Activated CD4-positive, alpha-beta memory T cell treated with anti-CD3 and anti-CD28 coated beads for 36 hours (primary cell): ENCODE measurements at places on chromosomes 1 and 21. TPM values are rescaled to one million over a fixed set of nuclear protein-coding genes. Genes with fewer than 3 reads are reported as not detected.

GRCh38 chr1:223180731-223181321, 37.8 kb upstream of the TLR5 start:
- no peak for DNase-seq
- peaks cover 4% of the 10 kb centered on the region for H3K27me3 ChIP-seq
- H3K4me3 ChIP-seq = no peak overlapping the region
- no peak overlapping the region for H3K27ac ChIP-seq

DNA sequence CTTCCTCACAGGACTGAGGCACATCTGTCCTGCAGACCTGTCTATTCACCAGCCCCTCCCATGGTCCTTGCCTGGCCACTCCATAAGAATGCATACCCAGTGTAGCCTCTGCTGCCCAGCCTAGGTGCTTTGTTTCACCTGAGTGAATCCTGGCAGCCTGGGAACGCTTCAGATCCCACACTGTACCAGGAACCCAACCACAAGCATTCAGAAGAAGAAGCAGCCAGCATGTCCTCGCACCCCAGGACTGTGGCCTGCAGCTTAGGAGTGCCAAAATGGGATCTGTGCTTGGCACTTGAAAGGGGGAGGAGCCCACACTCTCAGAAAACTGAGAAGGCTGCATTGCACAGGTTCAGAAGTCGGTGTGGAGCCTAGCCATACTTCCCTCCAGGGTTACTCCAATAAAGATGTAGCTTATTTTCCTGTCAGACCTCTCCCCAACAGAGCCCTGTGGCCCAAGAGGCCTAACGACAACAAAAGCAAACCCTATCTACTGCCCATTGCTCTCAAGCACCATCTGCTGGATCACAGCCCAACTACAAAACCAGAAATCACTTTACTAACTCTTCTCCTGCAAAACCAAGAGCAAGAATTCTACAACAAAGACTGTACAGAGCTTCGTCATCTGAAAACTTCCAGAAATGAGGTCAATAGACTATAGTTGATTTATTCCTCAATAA, 923.1 kb upstream of the NEGR1 start:
- no peak overlapping the region for H3K4me3 ChIP-seq
- no peaks in the 10 kb centered on the region for H3K27me3 ChIP-seq
- no peaks in the 10 kb centered on the region for H3K4me1 ChIP-seq
- DNase-seq = no peak
- H3K36me3 ChIP-seq = no peaks in the 10 kb centered on the region

GRCh38 chr1:53061859-53062707, at the start of gene PODN:
Gene PODN (plus strand): TSS chr1:53062213. CDS start chr1:53069856, 7,643 bp downstream.
- H3K27me3 ChIP-seq = peaks cover 38% of the 10 kb centered on the region
- DNase-seq = peak; percentile 17
- H3K4me3 ChIP-seq = peak within 1 kb of the TSS; percentile 7
- H3K4me1 ChIP-seq = peaks cover 8% of the 10 kb centered on the region
- H3K36me3 ChIP-seq = no peaks in the 10 kb centered on the region

DNA sequence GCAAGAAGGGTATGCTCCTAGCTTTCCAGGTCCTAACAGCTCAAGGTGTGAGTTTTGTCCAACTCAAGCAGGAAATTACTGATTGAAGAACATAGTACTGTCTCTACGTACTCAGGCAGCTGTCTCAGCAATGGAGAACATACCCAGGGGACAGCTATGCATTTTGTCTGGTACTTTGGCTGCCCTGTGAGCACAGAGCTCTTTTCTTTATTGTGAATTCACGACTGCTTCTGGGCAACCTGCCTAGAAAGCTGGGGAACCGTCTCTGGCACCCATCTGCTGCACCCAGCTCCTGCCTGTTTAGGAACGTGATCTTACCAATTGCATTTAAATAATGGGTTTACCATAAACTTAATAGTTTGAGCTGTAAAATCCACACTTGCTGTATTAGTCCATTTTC, 258.1 kb downstream of the HHAT start:
- no peak overlapping the region for H3K27ac ChIP-seq
- no peak overlapping the region for H3K4me3 ChIP-seq
- peaks cover 16% of the 10 kb centered on the region for H3K36me3 ChIP-seq
- no peaks in the 10 kb centered on the region for H3K4me1 ChIP-seq

DNA sequence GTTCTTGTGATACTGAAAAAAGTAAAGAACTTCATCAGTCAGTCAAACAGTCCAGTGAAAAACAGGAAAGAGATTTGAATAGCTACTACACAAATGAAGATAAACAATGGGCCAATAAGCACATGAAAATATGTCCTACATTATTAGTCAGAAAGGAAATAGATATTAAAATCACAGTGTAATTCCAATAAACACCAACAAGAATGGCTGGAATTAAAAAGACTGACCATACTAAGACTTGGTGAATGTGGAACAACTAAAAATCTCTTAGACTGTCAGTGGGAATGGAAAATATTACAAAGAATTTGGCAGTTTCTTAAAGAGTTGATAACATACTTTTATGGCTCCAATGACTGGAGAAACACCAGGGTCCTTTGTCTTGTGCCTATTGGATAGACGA, 241.8 kb upstream of the USP24 start:
- peaks cover 2% of the 10 kb centered on the region for H3K36me3 ChIP-seq
- H3K27me3 ChIP-seq = peaks cover 7% of the 10 kb centered on the region
- H3K4me3 ChIP-seq = no peak overlapping the region
- DNase-seq = no peak
- H3K4me1 ChIP-seq = no peaks in the 10 kb centered on the region
- no peak overlapping the region for H3K27ac ChIP-seq

GRCh38 chr1:13694886-13695684, 4.9 kb upstream of the PRDM2 start:
- H3K27ac ChIP-seq = no peak overlapping the region
- no peak for DNase-seq
- H3K4me3 ChIP-seq = no peak overlapping the region
- H3K36me3 ChIP-seq = peaks cover 4% of the 10 kb centered on the region
- H3K4me1 ChIP-seq = peaks cover 12% of the 10 kb centered on the region
- H3K27me3 ChIP-seq = peaks cover 8% of the 10 kb centered on the region

- H3K27me3 ChIP-seq = no peaks in the 10 kb centered on the region
- DNase-seq = no peak
These were observed 9.8 kb downstream of the LGR6 start for GRCh38 chr1:202203238-202204039.

- no peak overlapping the region for H3K27ac ChIP-seq
- H3K4me3 ChIP-seq = no peak overlapping the region
- peaks cover 7% of the 10 kb centered on the region for H3K4me1 ChIP-seq
- no peak for DNase-seq
These were observed 36.9 kb downstream of the ZBTB8OS start for GRCh38 chr1:32613472-32613871.

GRCh38 chr1:201251851-201252430, 31.4 kb upstream of the PKP1 start:
- H3K4me1 ChIP-seq = no peaks in the 10 kb centered on the region
- H3K36me3 ChIP-seq = no peaks in the 10 kb centered on the region
- DNase-seq = no peak
- no peak overlapping the region for H3K27ac ChIP-seq
- no peaks in the 10 kb centered on the region for H3K27me3 ChIP-seq
- H3K4me3 ChIP-seq = no peak overlapping the region

The OVAAL gene
- not detected for total RNA-seq

The KCNJ9 gene
- total RNA-seq = not detected

The SDHB gene
- 163 TPM for total RNA-seq
